ENCODE measurements at places on chromosomes 12 and 14.

- peak; percentile 19 for DNase-seq
Measured at GRCh38 chr14:68819260-68819691, 26.4 kb upstream of the ZFP36L1 start.

DNA sequence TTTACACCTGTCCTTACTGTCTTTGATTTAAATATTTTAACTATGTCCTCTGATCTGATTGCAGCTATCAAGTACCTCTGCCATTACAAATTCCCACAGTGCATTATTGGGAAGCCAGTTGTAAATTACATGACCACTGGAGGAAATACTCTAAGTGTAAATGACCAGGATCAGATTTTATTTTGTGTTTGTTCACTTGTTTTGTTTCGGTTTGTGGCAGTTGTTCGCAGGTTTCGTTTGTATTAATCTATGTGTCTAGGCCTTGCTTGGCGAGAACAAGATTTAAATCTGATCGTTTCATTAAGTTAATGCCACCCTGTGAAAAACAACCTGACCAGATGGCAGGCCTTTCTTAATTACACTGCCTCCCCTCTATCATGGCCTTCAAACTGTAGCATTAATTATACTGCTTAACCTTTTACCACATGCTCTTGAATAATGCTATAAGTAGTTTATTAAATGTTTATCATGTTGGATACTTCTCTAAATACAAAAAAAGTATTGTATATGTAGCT is 990.1 kb downstream of the TMTC2 start:
- DNase-seq = no peak

GRCh38 chr14:32719601-32720000 is 219.1 kb upstream of the NPAS3 start:
- no peak for DNase-seq

GRCh38 chr14:91149462-91149861 is 35.6 kb downstream of the DGLUCY start:
- DNase-seq = no peak

DNA sequence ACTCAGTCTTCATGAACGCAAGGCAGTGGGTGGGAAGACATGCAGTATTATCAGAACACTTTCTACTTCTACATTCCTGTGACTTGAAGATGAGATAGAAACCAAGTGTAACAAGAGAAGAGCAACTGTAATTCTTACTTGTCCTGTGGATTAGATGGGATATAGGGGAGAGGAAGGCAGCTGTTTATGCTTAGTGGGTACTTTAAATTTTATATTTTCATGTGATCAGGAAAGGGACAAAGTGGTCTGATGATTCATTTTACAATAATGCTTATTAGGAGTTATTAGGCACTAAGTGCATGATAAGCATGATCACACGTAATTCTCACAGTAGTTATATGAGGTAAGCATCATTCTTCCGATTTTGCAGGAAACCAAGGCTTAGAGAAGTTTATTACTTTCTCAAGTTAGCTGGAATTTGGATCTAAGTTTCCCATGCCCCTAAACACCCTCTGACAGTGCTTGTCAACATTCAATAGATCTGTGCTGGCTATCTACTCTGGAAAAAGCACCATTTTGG is 52.7 kb downstream of the PTGER2 start:
- DNase-seq = no peak

- no peak for DNase-seq
Measured at GRCh38 chr12:48013287-48013686, 9.0 kb upstream of the COL2A1 start.

DNA sequence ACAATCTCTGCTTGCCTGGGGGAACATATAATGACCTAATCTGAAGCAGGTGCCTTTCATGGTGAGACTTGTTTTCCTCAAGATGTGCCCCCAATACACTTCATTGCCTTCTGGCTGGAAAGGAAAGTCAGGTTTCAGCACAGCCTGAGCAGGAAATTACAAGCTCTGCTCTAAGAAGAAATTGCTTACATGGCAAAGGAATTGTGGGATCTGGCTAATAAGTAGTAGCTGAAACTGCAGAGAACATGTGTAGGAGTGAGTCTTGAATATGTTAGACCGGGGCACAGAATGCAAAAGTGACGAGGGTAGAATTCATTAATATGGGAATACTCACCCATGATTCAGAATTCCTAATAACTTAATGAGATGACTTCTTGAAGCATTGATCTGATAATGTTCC is 6.3 kb upstream of the CFAP54 start:
- no peak for DNase-seq

DNA sequence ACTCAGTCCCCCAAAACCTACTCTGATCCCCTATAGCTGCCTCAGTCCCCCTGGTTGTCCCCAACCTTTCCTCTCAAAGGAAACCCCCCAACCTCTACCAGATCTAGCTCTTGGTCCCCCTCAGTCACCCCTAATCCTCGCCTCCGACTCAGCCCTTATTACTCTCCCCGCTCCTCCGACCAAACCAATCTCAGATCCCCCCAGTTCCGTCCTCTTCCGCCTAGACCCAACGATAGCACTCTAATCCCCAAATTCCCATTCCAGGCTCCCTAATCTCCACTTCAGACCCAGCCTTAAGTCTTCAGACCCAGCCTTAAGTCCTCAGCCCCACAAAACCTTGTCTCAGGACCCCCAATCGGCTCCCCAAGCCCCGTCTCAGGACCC is 612 bp downstream of the VPS37B start:
- no peak for DNase-seq

DNA sequence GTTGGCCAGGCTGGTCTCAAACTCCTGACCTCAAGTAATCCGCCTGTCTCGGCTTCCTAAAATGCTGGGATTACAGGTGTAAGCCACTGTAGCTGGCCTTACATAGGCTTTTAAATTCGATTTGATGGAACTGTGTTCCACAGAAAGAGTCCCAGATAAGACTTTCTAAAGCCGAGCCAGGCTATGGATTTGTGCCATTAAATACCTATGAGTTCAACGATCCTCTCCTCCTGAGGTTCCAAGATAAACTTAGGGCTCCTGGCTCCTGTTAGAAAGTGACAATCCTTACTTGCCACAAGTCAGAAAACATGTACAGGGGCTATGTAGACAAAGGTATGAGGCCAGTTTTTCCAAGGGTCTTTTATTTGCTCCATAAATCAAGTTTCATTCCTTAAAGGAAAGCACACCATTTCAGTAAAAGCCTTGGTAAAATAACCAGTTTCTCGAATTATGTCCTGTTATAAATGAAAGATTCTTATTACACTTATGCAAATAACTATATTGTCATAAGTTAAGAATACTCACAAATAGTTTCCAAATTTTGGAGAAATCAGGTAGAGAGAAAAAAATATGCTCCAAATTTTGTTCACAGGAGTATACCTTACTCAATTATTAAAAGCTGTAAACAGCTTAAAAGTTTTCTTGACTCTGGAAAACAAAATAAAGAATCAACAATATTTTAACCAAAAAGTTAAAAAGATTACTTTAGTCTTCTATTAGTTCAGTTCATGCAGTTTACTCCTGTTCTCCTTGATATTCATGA is 36.1 kb upstream of the LRRK2 start:
- no peak for DNase-seq

DNA sequence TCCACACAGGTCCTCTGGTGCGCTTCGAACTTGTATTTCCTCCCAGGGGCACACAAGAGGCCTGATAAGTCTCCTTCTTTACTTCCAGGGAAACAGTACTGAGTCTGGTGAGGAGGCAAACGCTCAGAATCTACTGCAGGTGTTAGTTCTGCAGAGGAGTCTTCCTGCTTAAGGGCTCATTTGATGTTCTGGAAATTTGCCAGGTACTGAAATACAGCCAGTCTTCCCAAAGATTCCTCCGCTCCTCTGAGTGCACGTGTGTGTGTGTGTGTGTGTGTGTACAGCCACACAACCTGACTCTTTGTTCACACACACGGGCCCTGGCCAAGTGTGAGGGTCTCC is 92.0 kb downstream of the FBXL14 start:
- DNase-seq = no peak

- DNase-seq = no peak
Measured at GRCh38 chr12:102673606-102674005, 193.2 kb upstream of the IGF1 start.

DNA sequence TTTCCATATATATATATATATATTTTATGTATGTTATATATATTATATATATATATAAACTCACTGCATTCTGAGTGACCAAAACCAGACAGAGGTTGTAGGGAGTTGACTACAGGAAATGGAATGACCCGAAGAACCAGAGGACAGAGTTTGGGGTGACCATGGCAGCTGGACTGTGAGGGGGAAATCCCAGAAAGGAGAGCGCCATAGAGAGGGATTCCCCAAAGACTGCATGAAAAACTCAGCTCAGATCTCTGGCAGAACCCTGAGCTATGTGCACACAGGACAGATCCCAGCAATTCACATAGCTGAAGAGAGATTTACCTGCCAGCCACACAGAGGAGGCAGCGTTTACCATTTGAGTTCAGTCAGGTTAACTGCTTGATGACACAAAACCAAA is 19.7 kb upstream of the INF2 start:
- no peak for DNase-seq
